ENCODE measurements at places on chromosomes 4 and X.

DNA sequence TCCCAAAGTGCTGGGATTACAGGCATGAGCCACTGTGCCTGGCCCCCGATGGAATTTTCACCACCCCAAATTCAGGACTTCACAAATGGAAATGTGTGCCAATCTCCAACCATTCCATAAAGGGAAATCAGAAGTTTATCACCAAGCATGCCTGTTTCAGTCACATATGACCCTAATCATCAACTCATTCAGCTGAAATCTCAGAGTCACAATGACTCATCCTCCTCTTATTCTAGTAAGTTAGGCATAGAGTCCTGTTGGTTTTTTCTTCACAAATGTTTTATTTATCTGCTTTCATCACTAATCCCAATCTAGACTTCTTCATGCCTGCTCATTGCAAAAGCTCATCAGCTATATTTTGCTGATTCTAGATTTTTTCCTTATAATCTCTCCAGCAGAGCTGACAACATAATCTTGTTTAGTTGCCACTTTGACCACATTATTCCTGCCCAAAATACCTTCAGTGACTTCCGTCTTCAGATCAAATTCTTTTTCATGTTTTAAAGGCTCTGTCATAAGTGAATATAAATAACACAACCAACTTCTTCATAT lies 83.3 kb downstream of the SLC7A11 start:
- DNase-seq, result no peak

- DNase-seq, result no peak
Observed at GRCh38 chr4:28709891-28710290, 1849.2 kb downstream of the STIM2 start.

DNA sequence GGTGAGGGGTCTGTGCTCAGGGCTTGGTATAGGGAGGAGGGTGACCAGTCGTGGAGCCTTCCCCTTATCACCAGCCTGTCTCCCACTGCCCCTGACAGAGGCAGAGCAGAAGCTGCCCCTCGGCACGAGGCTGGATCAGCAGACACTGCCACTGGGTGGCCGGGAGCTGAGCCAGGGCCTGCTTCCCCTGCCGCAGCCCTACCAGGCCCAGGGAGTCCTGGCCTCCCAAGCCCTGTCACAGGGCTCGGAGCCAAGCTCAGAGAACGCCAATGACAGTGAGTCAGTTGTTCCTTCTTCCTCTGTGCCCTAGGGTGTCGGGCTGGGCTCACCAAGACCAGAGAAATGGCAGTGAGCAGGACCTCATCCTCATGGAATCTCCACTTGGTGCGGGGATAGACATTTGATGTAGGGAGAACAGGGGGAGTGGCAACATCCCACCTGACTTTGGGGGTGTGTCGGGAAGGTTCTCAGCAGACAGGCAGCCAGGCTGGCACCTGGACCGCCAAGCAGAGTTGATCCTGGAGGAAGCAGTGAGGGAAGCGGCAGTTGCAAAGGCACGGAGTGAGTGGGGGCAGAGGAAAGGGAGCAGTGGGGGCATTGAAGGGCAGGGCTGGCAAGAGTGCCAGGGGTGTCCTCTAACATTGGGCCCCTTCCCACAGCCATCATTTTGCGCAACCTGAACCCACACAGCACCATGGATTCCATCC lies 14.3 kb upstream of the UBA1 start:
- peak; percentile 89 for DNase-seq

GRCh38 chr4:1318046-1318375 lies 28.3 kb downstream of the MAEA start:
- no peak for DNase-seq

GRCh38 chr4:43276321-43276720 lies 383.8 kb downstream of the GRXCR1 start:
- no peak for DNase-seq

DNA sequence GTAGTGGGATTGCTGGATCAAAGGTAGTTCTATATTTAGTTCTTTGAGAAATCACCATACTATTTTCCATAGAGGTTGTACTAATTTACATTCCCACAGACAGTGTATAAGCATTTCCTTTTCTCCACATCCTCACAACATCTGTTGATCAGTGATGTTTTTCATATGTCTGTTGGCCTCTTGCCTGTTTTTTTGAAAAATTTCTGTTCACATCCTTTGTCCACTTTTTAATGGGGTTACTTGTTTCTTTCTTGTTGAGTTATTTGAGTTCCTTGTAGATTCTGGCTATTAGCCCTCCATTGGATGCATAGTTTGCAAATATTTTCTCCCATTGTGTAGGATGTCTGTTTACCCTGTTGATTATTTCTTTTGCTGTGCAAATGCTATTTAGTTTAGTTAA lies 72.6 kb downstream of the STOX2 start:
- DNase-seq, result no peak

DNA sequence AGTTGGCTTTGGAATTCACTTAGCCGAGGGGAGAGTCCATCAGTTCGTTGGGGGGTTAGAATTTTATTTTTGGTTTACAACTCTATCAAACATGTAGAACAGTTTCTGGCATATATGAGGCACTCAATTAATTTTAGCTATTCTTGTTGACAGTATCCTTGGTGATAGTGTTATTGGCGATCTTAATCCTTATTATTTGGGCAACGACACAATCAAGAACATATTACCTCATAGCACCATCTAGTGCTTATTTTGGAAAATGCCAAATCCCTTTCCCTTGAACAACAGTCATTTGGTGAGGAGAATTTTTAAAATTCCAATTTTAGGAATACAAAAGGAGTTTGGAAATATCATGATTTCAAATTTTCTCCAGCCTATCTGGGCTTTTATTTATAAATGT lies 17.9 kb upstream of the PGRMC1 start:
- no peak for DNase-seq

DNA sequence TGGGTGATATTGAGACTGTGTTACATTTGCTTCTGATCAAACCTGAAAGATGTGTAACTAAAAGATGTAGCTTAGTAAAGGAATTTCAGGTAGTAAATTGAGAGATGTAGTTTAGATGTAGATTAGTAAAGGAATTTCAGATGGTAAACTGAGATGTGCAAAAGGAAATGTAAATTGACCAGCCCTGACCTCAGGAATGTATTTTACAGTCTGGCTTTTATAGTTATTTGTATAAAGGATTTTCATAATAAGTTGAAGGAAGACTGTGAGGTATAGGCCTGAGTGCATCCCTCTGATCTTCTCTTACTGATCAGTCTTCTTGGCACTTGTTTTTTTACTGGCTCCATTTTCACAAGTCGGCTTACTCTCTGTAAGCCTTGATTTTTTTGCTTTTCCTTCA lies 3.2 kb downstream of the KLHL2 start:
- DNase-seq, result no peak

DNA sequence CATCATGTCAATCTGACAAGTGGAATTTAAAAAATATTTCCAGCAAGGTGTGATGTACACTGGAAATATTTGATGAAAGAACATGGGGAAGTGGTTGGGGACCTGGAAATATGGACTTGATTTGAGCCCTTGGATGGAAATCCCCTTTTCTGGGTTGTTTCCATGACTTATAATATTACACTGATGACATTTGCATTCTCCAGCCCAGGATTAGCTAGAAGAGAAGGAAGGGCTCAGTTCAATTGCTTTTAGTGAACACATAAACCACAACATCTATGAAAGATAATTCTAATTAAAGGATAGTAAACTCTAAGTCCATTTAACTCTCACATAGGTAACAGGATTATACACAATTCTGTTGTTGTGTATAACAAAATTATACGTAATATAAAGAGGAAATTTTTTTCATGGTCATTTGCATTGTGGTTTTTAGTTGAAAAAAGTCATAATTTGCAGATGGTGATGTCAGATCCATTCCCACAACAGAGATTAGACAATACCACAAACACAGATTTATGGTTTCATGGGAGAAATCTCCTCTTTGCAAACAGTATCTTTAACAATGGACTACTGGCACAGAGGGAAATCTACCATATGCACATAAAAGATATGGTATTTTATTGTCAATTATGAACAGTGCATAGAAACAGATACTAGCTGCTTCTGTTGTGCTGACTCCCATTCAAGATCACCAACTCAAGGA lies 126.5 kb downstream of the DKK2 start:
- no peak for DNase-seq

GRCh38 chr4:126568652-126569570 lies 1063.8 kb upstream of the INTU start:
- no peak for DNase-seq

DNA sequence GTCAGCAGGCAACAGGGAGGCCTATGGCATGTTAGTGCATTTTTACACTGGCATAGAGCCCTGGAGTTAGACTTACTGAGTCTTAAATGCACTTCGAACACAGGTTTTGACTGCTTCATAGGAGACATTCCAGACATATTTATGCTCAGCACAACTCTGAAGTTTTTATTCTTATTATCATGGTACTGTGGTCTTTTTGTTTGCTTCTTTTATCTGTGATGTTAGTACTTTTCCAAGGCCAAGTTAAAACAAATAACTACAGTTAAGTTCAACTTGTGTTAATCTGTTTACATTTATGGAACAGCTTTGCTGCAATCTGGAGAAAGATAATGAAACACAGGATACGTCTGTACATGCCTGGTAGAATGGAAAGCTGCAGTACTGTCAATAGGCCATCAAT lies 76.5 kb downstream of the COL4A5 start:
- no peak for DNase-seq

- DNase-seq, result no peak
Observed at GRCh38 chrX:132694382-132694781, 205.5 kb upstream of the MBNL3 start.

DNA sequence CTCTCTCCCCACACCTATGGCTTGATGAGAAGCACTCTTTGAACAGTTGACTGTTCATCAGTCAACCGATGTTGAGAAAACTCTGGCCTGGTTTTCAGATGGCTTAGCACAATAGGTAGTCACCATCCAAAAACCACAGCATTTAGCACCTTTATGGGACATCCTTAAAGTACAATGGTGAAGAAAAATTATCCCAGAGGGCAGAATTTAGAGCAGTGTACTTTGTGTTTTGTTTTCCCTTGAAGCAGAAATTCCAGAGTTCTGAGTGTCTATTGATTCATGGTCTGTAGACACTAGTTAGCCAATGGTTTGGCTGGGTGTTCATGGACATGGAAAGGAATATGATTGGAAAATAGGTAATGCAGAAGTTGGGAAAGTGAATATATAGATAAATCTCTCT lies 487.0 kb downstream of the PDHA2 start:
- no peak for DNase-seq

DNA sequence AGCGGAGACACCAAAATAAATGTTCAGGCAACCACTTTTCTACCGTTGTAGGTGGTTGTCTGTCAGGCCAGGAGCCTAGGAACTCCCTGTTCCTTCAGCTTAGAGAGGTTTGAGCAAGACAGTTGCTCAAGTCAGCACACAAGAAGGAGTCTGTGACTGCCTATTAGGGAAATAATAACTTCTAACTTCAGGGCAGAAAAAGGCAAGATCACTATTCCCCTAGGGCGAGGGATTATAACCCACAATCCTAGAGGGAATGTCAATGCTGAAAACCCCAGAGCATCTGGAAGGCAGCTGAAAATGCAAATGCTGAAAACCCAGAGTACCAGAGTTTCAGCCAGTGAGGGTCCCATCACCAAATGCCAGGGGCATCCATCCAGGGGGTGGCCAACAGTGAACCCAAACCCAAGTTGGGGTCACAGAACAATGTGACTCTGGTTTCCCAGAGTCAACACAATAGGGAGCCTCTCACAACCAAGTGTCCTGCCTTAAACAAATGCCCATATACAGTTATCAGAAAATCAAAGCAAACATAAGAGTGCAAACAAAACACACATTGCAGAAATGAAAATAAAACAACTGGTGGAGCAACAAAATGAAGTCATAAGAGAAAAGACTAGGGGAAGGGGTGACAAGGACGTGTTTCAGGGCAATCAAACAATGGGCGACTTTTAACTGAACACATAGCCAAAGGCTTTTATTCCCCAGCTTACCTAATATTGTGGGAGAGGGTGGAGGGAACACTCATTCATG lies 27.6 kb downstream of the MORF4L2 start:
- DNase-seq, result no peak

DNA sequence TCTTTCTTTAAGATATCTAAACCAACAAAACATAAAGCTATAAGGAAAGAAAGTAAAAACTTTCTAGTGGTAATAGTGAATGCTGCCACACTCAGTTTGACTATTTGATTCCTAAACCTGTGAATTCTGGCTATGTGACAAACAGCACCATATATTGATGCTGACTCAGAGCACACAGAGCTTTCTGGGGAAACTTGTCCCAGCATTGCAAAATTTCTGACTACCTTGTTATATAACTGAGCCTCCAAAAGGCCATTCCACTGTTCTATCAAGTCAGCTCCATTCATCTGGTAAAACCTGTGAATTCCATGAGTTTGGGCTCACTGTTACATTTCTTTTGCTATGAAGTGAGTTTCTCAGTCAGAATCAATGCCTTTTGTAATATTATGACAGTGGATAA lies 1229.7 kb downstream of the PCDH18 start:
- no peak for DNase-seq

DNA sequence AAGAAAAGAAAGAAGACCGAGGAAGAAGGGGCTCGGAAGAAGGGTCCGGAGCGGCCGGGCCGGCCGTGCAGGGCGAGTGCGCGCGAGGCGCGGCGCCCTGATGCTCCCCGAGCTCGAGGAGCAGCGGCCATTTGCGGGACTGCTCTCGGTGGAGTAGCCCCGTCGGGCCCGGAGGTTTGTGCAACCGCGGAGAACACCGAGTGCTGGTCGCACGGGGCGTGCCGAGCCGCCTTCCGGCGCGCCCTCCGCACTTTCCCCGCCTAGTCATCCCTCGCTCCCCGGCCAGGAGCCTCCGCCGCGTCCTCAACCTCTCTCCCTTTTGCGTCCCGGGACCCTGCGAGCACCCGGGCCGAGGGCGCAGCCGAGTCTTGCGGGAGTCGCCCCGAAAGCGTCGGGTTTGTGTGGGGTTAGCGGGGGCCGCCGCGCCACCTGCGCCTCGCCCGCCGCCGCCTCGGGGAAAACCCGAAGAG lies 127.4 kb downstream of the LAS1L start:
- no peak for DNase-seq

DNA sequence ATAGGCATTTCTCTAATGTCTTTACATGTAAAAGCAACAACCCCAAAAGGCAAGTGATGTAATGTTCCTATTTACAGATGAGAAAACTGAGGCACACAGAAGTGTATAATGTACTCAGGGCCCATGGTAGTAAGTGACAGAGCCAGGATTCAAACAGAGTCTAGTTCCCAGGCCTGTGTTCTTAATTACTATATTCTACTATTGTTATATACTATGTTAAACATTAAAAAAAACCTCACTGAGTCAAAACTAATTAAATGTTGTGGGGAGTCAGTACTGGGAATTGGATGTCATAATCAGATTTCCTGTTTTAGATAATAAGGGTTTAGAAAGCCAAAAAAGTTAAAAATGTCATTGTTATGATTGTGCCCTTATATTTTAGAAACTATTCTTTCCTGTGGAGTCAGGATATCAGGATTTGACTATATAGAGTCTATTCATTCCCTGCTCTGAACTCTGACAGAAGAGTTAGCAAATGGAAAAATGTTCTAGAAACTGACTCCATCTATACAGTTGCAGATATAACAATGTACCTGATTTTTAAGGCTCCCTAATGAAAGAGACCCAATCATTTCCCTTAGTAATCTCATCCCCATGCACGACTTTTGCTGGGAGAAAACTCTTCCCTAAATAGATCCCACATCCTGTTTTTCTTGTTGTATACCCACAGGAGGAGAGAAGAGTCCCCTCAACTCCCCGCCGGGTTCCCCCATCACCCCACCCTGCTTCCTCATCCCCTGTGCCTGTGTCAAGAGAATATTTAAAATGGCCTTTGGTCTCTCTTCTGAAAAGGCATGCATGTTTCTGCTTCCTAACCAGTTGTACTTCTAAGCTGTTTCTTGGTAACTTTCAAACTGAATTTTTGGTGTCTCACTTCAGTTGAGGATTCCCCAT lies 69.7 kb downstream of the REELD1 start:
- no peak for DNase-seq

- DNase-seq, result no peak
Observed at GRCh38 chr4:158428242-158428641, 93.4 kb upstream of the RXFP1 start.

GRCh38 chrX:78307665-78308064 lies 19.7 kb downstream of the CYSLTR1 start:
- DNase-seq, result no peak
